ENCODE measurements at places on chromosomes 13 and 19. TPM values are rescaled to one million over a fixed set of nuclear protein-coding genes. Genes with fewer than 3 reads are reported as not detected.

GRCh38 chr19:32924200-32924599 lies 47.6 kb downstream of the CEP89 start:
- no peak for DNase-seq

- peak; percentile 59 for DNase-seq
Measured at GRCh38 chr13:76516013-76516412, 370.2 kb downstream of the KCTD12 start.

- peak; percentile 36 for DNase-seq
Measured at GRCh38 chr13:75049735-75050335, 432.1 kb downstream of the TBC1D4 start.

DNA sequence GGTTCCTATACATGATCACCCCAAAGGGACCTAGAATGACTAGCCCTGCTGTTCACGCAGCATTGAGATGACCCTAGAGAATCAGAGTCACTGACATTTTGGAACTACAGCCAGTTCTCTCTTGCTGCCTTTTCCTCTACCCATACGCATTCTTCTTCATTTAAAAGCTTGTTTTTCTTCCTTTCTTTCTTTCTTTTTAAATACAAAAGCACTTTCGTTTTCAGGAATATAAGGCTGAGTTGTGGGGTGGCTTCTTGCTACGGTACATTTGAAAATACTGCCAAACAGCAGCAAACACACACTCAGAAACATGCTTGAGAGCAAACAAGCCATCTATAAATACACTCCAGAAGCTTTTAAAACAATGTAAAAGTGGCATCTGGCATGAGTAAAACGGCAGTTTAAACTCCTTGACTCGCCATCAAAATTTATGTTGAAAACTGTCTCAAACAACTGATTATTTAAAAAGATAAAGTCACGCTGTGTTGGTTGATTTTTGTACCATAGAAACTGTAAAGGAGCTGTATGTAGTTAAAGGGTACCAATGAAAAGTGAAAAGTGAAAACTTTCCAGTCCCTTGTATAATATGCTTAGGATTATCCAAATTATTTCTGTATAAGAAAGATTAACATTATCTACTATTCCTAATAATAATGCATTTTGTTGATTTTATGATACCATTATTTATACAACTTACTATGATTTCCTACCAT lies 95.6 kb downstream of the PCDH9 start:
- DNase-seq: peak; percentile 46

- DNase-seq: peak; percentile 57
Measured at GRCh38 chr19:7294558-7295212, 471 bp upstream of the INSR start.

DNA sequence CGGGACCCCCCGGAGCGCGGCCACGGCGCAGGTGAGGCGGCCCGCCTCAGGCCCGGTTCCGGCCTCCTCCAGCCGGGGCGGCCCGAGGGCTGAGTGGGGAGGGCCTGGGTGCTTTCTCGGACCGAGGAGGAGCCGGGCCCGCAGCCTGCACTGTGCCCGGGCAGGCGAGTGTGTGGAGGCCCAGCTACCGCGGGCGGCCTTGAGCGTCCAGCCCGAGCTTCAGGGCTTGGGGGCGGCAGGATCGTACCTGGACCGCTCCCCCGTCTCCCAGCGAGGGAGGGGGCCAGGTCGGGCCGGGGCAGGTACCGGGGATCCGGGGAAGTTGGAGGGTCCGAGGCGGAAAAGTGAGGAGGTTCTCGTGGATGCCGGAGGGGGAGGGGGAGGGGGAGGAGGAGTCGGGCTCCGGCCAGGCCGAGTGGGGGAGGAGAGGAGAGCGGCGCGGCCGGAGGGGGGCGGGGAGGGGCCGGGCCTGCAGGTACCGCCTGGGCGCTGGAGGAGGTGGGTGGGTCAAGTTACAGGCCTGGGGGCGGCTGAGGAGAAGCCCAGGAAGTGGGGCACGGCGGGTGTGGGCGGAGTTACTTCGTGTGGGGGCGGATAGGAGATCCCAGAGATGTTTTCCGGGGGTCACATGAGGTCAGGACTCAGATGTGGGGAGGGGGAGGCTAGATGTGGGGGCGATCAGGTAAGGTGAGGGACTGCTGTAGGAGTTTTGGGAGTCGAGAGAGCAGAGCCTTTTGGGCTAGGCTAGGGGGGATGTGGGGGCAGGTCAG lies 545 bp downstream of the NACC1 start:
- no peak for DNase-seq

- DNase-seq: peak; percentile 56
Measured at GRCh38 chr19:47790398-47790814, 11.9 kb downstream of the SELENOW start.

GRCh38 chr19:34645551-34645950 lies 31.4 kb downstream of the SCGB2B2 start:
- no peak for DNase-seq

DNA sequence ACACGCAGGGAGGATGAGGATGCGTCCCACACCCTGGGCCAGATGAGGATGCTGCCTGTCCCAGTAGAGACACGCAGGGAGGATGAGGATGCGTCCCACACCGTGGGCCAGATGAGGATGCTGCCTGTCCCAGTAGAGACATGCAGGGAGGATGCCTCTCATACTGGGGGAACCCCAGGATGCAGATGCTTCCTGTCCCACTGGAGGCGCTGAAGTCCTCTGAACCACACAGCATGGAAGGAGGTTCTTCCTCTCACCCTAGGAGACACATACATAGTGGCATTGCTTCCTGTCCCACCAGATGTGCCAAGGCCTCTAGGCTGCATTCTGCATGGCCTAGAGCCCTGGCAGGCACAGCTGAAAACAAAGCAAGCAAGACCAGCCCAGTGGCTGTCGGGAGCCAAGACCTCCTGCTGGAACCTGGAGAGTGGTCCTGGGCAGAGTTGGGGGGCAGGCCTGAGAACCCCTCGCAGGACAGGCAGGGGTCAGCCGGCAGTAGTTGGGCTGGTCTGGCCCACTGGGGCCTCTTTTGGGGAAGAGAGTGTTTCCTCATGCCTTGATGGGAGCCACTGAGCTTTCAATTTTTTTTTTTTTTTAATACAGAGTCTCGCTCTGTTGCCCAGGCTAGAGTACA lies 4.3 kb downstream of the HPN start:
- DNase-seq: no peak

DNA sequence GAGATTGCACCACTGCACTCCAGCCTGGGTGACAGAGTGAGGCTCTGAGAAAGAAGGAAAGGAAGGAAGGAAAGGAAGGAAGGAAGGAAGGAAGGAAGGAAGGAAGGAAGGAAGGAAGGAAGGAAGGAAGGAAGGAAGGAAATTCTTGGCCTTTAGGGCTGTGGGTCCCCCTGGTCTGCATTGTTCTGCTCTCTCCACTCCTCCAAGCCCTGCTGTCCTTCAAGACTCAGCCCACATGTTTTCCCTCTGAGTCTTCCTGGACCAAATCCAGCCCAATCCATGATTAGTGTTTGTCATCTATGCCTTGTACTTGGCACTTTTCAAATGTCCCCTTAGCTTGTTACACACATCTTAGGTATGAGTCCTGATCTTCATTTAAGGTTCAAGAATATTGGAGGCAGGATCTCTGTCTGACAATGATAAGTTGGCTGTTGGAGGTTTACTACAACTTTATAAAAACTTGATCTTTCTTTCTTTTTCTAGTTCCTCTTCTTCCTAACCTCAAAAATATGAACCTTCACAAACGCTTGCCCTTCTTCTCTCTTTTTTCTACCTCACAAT lies 48.8 kb upstream of the INTS6 start:
- no peak for DNase-seq

GRCh38 chr13:26386026-26386425 lies 132.1 kb downstream of the CDK8 start:
- DNase-seq: no peak

- DNase-seq: no peak
Measured at GRCh38 chr13:99472122-99472440, 29.2 kb upstream of the TM9SF2 start.

- DNase-seq: no peak
Measured at GRCh38 chr13:28047757-28048388, 52.5 kb downstream of the FLT3 start.

GRCh38 chr19:16851031-16851712 lies 22.0 kb downstream of the SIN3B start:
- DNase-seq: no peak

- DNase-seq: peak; percentile 53
Measured at GRCh38 chr13:24274452-24275021, 34.8 kb upstream of the C1QTNF9 start.

- DNase-seq: no peak
Measured at GRCh38 chr19:55673889-55674288, 1.1 kb upstream of the EPN1 start.

- peak; percentile 93 for DNase-seq
Measured at GRCh38 chr19:5403968-5404640, 51.1 kb upstream of the ZNRF4 start.

GRCh38 chr19:35013041-35013819 lies 13.1 kb downstream of the GRAMD1A start:
- peak; percentile 69 for DNase-seq

- DNase-seq: no peak
Measured at GRCh38 chr13:72985610-72986009, 73.2 kb upstream of the KLF5 start.

GRCh38 chr13:97125810-97126738 lies 96.1 kb upstream of the MBNL2 start:
- DNase-seq: peak; percentile 98

DNA sequence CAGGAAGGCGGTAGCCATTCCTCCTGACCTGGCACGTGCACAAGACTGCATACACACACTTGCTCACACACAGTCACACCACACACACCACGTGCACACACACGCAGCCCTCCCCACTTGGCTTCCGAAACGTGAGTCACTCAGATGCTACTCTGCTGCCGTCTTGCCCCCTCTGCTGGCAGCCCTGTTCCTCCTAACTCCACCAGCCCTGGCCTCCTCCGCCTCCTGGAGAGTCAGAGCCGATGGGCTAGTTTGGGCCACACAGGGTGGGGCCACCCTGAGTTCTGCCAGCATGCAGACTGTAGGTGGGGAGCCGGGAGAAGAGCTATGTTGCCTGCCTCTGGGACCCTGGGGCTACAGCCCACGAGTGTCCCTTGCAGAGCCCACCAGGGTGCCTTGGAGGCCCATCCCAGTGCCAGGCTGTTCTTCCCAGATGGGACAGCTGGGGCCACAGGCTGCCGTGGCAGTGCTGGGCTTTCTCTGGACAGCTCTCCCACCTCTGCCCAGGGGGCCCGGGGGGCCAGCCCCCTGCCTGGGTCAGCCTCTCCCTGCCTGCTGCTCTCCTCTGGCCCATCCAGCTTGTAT lies 12.1 kb downstream of the PIN1 start:
- DNase-seq: peak; percentile 35

DNA sequence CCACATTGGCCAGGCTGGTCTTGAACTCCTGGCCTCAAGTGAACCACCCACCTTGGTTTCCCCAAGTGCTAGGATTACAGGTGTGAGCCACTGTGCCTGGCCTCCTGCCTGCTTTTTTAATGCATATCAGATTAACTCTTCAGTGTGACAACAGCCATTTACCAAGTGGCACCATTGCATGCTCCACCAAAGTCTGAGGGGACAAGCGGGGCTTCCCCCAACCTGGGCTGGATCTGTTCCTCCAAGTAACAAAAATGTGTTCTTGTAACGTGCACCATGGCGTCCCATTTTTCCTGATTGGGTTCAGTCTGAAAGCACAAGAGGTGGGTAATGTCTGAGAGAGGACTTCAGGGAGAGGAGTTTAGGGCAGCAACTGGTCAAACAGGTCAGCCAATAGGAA lies 77.8 kb downstream of the TEX29 start:
- no peak for DNase-seq

DNA sequence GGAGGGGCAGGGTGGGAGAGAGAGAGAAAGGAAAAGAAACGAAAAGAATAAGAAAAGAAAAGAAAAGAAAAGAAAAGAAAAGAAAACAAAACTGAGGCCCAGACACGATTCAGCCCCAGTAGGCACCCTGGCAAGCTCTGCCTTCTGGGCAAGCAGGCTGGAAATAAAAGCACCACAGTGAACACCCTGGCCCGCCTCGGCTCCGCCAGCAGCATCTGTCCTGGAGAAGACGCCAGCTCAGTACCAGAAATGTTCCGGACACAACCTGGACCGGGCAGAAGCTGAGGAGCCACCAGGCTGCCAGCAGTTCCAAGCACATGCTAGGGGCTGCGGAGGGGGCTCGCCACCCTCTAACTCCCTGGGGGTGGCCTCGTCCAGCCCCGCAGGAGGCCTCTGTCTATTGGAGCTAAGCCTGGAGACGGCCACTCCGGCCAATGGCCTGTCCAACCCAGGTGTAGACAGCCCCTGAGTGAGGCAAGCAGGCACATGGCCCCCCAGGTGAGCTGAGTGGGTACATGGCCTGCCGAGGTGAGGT lies 11.4 kb upstream of the CPAMD8 start:
- DNase-seq: no peak

GRCh38 chr13:106683179-106683578 lies 115.2 kb upstream of the ARGLU1 start:
- DNase-seq: no peak

- no peak for DNase-seq
Measured at GRCh38 chr19:9914001-9914314, 22.4 kb downstream of the OLFM2 start.

GRCh38 chr13:51240178-51240577 lies 18.0 kb downstream of the FAM124A start:
- DNase-seq: no peak

DNA sequence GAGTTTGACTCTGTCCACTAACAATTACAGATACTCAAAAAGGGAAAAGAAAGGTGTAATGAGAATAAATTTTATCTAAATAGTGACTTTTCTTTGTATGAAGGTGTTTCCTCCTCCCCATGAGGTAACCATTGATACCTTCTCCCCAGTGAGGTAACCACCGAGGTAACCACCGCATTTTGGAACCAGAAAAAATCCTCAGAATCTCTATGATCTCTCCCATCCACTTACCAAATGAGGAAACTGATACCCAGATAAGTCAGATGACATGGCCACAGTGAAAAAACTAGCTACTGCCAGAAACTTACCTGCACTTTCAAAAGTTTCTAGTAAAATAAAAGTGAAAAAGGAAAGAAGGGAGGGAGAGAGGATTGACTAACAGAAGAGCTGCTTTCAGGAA lies 124.0 kb upstream of the FNDC3A start:
- DNase-seq: no peak

- DNase-seq: no peak
Measured at GRCh38 chr19:30307191-30307974, 64.8 kb upstream of the ZNF536 start.

DNA sequence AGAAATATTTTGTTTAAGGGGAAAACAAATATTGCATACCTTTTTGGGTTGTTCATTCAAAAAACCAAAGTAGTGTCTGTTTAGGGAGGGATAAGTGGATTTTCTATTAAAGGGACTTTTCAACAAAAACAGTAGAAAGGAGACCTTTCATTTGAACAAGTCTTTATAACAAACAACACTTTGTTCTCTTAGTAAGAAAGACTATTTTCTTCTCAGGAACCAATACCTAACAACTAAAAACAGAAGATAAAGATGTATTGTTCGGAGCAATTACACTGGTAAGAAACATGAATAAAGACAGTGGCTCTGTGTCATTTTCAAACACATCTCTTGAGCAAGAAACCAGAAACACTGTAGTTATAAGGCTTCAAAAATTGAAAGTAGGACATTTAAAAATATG lies 1610.1 kb upstream of the PCDH20 start:
- DNase-seq: no peak

- DNase-seq: no peak
Measured at GRCh38 chr19:45166723-45167252, 6.0 kb upstream of the NKPD1 start.

Gene ZNF578
- 9.4 TPM for total RNA-seq

Gene IL11
- 12.0 TPM for total RNA-seq

Gene PTPRH
- total RNA-seq: 0.24 TPM

Gene TMC4
- total RNA-seq: 2.6 TPM

Gene ZNF101
- total RNA-seq: 14.2 TPM

Gene PRODH2
- total RNA-seq: 5.5 TPM

Gene KPTN
- 4.1 TPM for total RNA-seq

Gene OR10H1
- 2.6 TPM for total RNA-seq

Gene IGFL4
- total RNA-seq: 3.4 TPM

Gene ZFP36
- 15.4 TPM for total RNA-seq

Gene CRB3
- 9.1 TPM for total RNA-seq

Gene PRR22
- 3.4 TPM for total RNA-seq

Gene LPAR2
- total RNA-seq: 0.48 TPM

Measured in umbilical cord (tissue), 2 donors.